ENCODE measurements at places on chromosomes 6 and 20.

GRCh38 chr6:5095236-5095635 is 10.1 kb downstream of the PPP1R3G start:
- DNase-seq, result peak; percentile 82

GRCh38 chr6:157570752-157571151 is 189.8 kb downstream of the ZDHHC14 start:
- peak; percentile 43 for DNase-seq

- peak; percentile 77 for DNase-seq
Observed at GRCh38 chr6:56794421-56794820, 151.7 kb upstream of the DST start.

GRCh38 chr6:13079096-13079723 is 249.1 kb downstream of the TBC1D7 start:
- no peak for DNase-seq

- DNase-seq, result no peak
Observed at GRCh38 chr6:92460133-92460532, 959.2 kb downstream of the EPHA7 start.

GRCh38 chr6:11241793-11242201 is 9.3 kb upstream of the NEDD9 start:
- no peak for DNase-seq

All from GM12865 (cell line).